ENCODE measurements at places on chromosomes 12 and 14.
A peak's percentile ranks its signal among the peaks of the same experiment; 100 is the strongest.

DNA sequence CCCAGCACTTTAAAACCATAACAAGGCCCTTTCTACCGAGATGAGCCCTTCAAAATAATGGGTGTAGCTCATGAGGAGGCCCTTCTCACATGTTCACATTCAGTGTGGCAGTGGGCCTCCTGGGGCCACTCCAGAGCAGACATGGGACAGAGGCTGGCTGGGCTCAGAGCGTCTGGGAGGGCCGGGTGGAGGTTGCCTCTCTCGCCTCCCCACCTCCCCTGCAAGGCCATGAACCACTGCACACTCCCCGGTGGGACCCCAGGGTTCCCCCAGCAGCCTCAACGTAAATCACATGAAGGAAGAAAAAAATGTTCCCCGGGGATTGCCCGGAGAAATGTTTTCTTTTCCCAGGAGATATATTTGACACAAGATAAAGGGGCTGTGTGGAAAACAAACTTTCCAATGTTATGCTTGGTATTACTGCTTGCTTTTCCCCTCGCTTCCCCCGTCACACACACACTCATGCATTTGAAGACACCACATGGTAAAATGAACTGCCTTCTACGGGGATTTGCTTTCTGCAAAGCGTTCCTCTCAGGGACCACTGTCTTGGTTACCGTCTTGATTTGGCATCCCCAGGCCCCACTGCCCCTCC lies 190.7 kb upstream of the CCND2 start:
- DNase-seq = no peak
- peaks cover 3% of the 10 kb centered on the region for H3K36me3 ChIP-seq
- no peaks in the 10 kb centered on the region for H3K27me3 ChIP-seq
- H3K4me1 ChIP-seq = peaks cover 9% of the 10 kb centered on the region
- H3K27ac ChIP-seq = no peak overlapping the region
- H3K4me3 ChIP-seq = no peak overlapping the region

DNA sequence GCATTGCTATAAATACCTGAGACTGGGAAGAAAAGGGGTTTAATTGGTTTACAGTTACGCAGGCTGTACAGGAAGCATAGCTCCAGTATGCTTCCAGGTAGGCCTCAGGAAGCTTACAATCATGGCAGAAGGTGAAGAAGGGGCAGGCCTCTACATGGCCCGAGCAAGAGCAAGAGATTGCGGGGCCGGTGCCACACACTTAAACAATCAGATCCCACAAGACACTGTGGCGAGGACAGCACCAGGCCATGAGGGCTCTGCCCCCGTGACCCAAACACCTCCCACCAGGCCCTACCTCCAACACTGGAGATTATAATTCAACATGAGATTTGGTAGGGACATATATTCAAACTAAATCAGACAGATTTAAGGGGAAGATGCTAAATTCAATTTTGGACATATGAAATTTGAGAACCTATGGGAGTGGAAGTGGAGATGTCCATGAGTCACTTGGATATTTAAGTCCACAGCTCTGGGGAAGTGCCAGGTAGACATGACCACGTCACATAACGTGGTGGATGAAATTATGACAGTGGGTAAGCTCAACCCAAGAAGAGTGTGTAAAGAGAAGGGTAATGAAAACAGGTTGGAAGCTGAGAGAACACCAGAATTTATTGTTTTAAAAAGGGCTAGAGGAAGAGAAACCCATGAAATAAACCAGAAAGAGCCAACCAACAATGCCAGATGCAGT lies 1.5 kb upstream of the LTA4H start:
- DNase-seq = no peak
- H3K27me3 ChIP-seq = no peaks in the 10 kb centered on the region
- peaks cover 2% of the 10 kb centered on the region for H3K36me3 ChIP-seq
- H3K4me1 ChIP-seq = peaks cover 13% of the 10 kb centered on the region
- no peak overlapping the region for H3K27ac ChIP-seq

- H3K4me3 ChIP-seq = no peak overlapping the region
- DNase-seq = no peak
- no peaks in the 10 kb centered on the region for H3K27me3 ChIP-seq
- H3K27ac ChIP-seq = no peak overlapping the region
- peaks cover 35% of the 10 kb centered on the region for H3K4me1 ChIP-seq
These were observed 6.5 kb downstream of the HIP1R start for GRCh38 chr12:122841544-122842321.

- H3K36me3 ChIP-seq = no peaks in the 10 kb centered on the region
- H3K4me1 ChIP-seq = no peaks in the 10 kb centered on the region
- no peak overlapping the region for H3K4me3 ChIP-seq
- DNase-seq = no peak
These were observed 105.8 kb upstream of the TBX3 start for GRCh38 chr12:114789821-114790220.

GRCh38 chr12:74537126-74537706 lies 419 bp upstream of the ATXN7L3B start:
- peak overlapping the region; percentile 96 for H3K27ac ChIP-seq
- H3K27me3 ChIP-seq = no peaks in the 10 kb centered on the region
- peaks cover 39% of the 10 kb centered on the region for H3K4me1 ChIP-seq
- peak overlapping the region; percentile 90 for H3K4me3 ChIP-seq
- peaks cover 48% of the 10 kb centered on the region for H3K36me3 ChIP-seq
- no peak for DNase-seq
